Dermis blood vessel endothelial cell (primary cell): ENCODE measurements at places on chromosomes 3 and 15. TPM values are rescaled to one million over a fixed set of nuclear protein-coding genes. Genes with fewer than 3 reads are reported as not detected.

Gene NEK10
- 2.0 and 2.6 TPM in 2 replicates for total RNA-seq

Gene RARRES1
- total RNA-seq = 1.3 and 6.0 TPM in 2 replicates

Gene P2RY13
- not detected in 2 replicates for total RNA-seq

Gene RAB8B
- 81.5 and 95.7 TPM in 2 replicates for total RNA-seq

Gene CAV3
- total RNA-seq = not detected in 2 replicates
